Motor neuron (in vitro differentiated cells): ENCODE measurements at places on chromosomes 5 and 9. TPM values are rescaled to one million over a fixed set of nuclear protein-coding genes. Genes with fewer than 3 reads are reported as not detected.

PHF24 gene
- total RNA-seq = 0.41 and 0.75 TPM in 2 replicates

DNA sequence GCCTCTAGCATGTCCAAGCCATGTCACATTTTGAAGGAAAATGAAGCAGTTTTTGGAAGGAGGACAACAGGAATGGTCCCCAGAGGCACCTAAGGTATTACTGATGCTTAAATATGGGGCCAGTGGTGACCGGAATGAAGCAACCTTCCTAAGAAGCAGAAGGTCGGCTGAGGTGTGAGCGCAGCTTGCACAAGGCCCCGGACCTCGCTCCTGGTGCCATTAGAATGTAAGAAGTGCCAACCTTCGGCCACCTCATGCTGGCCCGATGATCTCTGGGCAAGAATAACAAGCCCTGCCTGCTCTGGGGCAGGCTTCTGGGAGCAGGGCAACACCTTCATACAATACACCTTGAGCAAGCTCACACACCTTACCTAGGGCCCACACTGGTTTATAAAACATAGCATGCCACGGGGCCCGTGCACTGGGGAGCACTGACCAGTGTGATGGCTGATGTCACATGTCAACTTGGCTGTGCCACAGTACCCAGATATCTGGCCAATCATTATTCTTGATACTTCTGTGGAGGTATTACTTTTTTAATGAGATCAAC is 21.9 kb downstream of the SEMA4D start:
- ATAC-seq = no peak

DNA sequence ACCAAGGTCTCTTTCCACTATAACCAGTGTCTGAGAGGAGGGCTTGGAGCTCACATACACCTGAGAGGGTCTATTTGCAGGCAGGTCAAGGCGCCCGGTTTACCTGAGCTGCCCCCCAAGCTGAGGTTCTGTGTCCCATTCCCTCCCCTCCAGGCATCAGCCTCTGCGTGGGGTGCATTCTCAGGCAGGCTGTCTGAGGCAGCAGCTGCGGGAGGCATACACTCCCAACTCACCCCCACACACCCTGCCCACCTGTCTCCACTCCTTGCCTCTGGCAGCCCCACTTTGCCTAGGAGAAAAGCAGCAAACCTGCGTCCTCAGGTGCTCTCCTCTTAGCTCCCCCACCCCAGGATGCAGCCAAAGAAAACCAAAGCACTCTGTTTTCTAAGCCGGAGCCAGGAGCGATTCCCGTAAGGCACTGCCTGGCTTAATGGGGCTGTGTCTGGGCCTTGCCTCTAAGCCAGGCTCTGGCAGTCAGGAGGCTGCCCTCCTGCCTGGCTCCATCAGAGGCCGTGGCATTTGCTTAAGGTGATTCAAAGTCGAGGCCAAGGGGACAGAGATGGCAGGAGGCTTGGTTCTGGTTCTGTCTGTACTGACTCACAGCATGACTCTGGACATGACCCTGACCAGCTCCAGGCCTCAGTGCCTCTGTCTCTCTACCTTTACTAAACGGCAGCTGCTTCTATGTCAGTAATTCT is 139.2 kb upstream of the TRIM32 start:
- ATAC-seq = no peak

DNA sequence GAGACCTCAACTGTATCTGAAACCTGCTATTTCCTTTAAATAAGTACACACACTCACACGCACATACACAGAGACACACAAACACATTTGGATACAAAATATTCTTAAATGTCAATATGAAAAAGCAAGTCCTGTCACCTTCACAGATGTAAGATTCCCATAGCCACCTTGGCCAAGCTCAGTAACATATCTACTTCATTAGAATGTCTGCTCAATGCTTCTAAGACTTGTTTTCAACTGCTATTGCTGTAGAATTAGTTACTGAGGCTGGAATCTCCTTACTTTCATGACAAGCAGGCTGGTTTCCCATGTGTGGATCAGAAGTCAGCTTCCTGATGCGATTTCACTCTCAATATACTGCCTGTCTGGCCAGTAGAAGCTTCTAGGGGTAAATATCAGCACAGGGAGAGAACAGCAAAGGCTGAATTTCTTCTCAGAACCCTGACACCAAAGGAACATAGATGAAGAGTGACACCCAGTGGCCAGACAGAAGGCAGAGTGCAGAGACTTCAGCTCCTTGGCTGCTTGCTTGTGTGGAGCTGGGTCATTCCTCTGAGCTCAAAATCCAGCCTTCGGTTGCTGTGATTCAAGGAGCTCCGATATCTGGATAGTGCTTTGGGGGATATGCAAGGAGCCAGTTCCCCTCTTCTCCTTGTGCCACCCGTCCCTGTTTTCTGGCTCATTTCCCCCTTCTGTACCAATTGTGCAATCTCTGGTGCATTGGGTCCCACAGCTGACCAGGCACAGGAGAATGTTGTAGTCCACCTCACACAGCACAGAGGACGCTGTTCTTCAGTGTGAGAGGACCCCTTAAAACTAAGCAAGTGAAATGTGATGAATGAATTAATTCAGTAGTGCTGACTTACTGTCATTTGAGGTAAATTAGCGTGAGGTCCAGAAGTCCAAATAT is 26.6 kb upstream of the ABLIM3 start:
- peak; percentile 98 for ATAC-seq

- ATAC-seq = peak; percentile 48
Observed at GRCh38 chr5:91176288-91177016, 206.7 kb downstream of the ARRDC3 start.

DNA sequence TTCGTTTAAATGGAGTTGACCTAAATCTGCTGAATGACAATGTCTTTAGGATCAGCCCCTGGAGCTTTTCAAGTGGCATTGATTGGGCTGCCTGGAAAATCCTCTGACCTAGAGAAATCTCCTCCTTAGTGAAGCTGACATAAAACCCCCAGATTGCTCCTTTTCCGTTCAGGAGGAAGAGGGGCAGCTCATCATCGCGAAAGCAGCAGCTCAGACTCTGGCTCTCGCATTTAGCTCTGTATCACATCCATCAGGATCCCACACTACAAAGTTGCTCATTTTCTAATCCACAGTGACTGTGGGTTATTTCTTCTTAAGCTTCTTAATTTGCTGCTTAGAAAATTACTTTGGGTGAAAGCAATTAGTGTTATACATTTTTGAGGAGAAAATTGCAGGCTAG is 373.7 kb downstream of the ENC1 start:
- no peak for ATAC-seq

DNA sequence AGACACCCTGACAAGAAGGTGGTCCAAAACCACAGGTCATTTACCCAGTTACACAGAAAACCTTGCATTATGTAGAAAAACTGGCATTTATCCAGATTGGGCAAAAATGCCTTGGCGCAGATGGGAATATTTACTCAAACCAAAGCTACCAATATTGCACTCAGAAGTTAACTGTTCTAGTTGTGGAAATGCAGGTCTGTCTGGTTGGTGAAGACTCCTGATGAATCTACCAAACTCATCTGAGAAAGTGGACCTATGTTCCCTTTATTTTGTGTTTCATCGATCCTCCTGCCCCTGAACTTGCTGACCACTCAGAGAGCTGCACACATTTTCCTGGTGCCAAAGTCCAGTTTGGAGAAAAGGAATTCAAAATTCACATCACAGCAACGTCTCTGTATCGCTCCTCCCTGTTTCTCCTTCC is 85.2 kb upstream of the ALDH1A1 start:
- ATAC-seq = no peak

DNA sequence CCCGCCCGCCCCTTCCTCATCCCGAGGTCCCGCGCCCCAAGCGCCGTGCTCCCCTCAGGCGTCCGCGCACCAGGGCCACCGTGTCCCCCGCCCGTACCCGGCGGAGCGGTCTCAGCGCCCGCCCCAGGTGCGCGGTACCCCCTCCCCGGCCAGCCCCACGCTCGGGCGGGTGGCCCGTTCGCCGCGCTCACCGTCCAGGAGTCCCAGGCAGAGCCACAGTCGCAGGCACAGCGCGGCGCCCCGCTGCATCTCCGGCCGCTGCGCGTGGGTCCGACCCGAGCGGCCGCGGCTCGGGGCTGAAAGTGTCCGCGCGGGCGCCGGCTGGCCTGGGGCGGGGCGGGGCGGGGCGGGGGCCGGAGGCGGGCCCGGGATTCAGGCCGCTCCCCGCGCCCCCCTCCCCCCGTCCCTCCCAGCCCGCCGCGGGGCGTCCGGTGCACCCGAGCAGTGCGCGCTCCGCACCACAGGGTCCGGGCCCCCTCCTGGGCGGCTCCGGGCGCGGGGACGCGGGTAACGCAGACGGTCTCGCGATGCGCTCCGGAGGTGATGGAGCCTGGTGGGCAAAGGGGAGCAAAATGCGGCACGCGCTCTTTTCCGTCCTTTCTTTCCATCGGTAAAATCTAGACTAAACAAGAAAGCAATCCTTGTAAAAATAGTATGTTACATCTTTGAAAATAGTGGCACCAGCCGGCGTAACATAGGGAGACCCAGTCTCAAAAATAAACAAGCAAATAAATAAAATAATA is at the start of gene FLT4:
FLT4 (minus strand) TSS at position 304 of the 743 bp plus-strand sequence; CDS start at position 249, 55 bp downstream.
- ATAC-seq = peak; percentile 59
